AG09309 (cell line): ENCODE measurements at places on chromosomes 13 and 19.

DNA sequence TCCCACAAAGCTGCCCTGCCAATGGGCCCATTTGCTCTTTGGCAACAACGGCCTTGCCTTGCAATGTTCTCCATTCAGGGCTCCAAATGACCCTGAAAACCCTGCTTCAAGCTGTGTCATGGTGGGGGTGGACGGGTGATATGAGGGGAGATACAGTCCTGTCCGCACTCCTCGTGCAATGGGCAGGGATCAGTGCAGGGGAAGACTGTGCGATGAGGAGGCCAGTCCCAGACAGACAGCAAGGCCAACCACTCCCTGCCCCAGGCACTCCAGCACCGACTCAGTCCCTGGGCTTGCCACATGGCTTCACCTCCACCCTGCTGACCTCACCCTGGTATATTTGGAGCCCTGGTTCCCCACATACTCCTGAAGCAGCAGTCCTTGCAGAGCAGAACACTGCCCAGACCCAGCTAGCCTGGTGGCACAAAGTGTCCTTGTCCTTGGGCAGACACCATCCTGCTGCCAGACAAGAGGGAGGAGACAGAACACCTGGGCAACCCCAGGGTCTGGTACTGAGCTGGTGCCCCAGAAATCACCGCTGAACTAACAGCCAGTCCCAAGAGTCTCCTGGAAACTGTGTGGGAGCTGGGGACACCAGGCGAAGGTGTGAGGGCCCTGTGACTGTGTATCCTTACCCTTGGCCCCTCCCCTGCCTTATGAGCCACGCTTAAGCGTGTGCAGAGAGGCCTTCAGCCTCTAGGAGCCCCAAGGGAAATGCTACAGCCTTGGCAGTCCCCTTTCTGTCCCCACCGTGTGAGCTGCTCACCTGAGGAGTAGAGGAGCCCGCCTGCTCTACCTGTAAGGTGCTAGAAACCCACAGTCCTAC lies 9.1 kb upstream of the SLC35E1 start:
- no peak for DNase-seq

GRCh38 chr19:10143681-10144080 lies 24.0 kb upstream of the EIF3G start:
- DNase-seq, result no peak

- DNase-seq, result no peak
These were observed 12.5 kb downstream of the FEM1A start for GRCh38 chr19:4803736-4804695.

- no peak for DNase-seq
These were observed 29.7 kb downstream of the LATS2 start for GRCh38 chr13:21031594-21032275.

DNA sequence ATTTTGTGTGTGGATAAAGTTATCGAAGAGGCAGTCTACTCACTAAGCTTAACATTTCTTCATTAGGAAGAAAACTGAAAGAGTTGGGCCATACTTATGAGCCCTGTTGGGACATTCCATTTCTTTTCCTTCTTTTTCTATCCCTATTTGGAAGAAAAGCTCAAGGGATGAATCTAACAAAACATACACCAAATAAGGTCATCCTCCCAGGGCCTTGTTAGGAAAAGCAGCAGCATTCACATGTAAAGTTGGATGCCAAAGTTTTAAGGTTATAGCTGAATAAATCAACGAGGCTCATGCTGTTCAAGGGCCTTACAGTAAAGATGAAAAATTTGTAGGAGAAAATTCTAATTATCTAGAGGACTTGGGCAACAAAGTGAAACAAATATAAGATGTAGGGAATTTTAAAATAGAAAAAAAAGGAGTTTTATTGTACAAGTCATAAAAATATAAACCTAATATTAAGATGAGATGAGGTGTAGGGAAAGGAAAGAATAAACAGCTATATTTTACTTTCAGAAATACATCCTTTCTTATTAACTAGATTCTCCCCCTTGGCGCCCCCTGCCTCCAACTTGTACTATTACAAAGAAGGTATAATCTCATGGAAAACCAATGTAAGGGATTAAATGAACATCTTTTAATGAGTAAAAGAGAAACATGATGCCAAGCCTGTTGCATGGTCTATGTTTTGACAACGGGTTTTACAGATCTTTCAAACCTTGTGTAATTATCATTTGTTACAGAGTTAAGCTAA lies 160.4 kb downstream of the PCDH20 start:
- no peak for DNase-seq

GRCh38 chr13:39452417-39452816 lies 150.6 kb downstream of the LHFPL6 start:
- no peak for DNase-seq

- DNase-seq, result no peak
These were observed 26.4 kb downstream of the BORA start for GRCh38 chr13:72754111-72754510.

- DNase-seq, result no peak
These were observed 7.3 kb downstream of the KCNC3 start for GRCh38 chr19:50321831-50322230.

GRCh38 chr13:21330126-21330861 lies 128.8 kb downstream of the ZDHHC20 start:
- DNase-seq, result no peak

DNA sequence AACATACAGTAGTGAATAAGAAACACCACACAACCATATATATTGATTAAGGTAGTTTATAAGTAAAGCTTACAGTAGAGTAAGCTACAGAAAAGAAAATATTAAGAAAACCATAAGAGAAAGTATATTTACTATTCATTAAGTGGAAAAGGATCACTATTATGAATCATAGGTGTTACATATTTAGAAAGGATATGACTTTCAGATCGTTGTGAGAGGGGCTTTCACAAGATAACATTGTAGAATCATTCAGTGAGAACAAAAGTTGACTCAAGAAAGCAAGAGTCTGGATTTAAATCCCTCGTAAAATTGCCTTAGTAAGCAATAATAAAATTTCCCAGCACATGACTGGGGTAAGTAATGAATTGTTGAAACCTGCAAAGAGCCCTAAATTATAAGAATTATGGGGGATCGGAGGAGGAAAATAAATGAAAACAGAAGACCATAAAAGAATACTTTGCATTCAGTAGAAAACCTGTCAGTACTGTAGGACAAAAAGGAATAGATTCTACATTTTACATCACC lies 6.0 kb downstream of the UFM1 start:
- DNase-seq, result no peak

- no peak for DNase-seq
These were observed 14.0 kb downstream of the ELF1 start for GRCh38 chr13:41004875-41005693.

DNA sequence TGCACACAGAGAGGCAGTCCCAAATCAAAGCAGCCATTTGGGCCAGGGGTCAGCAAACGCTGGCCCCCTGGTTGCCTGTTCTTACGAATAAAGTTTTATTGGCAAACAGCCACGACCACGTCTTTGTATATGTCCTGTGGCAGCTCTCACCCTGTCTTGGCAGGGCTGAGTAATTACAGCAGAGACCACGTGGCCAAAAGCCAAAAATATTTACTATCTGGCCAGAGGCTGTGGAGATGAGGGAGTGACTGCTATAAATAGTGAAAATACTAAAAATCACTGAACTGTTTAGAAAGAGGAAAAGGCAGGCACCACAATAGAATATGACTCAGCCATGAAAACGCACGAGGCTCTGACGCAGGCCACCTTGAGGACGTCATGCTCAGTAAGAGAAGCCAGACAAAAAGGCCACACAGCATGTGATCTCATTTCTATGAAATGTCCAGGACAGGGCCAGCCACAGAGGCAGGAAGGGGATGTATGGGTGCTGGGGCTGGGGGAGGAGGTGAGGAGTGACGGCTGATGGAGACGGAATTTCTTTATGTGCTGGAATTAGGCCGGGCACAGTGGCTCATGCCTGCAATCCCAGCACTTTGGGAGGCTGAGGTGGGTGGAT lies 29.4 kb downstream of the SMIM24 start:
- peak; percentile 98 for DNase-seq

DNA sequence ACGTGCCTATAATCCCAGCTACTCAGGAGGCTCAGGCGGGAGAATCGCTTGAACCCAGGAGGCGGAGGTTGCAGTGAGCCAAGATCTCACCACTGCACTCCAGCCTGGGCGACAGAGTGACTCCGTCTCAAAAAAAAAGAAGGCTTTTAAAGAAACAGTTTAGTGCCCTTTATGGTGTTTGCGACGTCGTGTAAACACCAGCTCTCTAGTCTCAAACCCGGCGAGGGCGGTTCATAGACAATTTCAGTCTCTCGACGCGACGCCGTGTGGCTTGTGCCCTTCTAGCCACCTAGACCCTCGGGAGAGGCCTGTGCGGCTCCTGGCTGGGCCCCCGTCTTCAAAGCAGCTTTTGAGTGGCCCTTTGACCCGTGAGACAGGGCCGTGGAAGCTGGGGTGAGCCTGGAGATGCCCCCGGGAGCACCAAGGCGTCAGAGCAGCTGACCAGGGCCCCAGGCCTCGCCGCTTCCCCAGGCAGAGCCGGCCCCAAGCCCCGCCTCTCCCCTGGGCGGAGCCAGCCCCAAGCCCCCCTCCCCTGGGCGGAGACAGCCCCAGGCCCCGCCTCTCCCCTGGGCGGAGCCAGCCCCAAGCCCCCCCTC lies 5.0 kb upstream of the MADCAM1 start:
- no peak for DNase-seq

GRCh38 chr19:55650126-55650557 lies 2.1 kb downstream of the CCDC106 start:
- DNase-seq, result no peak

DNA sequence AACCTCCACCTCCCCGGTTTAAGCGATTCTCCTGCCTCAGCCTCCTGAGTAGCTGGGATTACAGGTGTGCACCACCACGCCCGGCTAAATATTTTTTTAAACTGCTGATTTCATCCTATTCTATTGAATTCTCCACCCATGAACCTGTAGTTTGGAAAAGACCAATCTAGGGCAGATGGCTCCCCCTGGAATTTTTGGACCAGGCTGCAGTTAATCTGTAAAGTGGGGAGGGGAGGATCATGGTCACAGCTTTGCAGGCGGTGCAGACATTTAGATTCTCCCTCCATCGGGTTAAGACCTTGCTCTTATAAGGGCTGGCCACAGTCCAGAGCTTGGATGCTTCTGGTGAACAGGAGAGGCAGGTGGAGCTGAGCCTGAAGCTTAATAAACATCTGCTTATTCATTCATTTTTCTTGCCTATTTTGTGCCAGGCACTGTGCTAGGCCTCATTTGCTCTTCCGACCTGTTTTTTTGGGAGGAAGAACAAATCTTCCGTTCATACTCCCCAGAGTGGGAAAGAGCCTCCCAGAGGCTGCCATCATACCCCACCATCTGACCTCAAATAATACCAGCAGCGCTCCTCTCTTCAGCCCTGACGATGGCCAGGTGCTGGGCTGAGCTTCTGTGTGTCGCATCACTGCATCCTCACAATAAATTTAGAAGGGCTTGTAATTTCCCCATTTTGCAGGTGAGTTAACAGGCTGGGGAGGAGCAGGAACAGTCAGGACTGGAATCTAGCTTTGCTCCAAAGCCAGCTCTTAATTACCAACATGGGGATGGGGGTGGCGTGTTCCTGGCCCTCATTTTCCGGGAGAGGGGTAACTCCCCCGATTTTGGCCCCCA lies 902 bp upstream of the CCDC106 start:
- no peak for DNase-seq

DNA sequence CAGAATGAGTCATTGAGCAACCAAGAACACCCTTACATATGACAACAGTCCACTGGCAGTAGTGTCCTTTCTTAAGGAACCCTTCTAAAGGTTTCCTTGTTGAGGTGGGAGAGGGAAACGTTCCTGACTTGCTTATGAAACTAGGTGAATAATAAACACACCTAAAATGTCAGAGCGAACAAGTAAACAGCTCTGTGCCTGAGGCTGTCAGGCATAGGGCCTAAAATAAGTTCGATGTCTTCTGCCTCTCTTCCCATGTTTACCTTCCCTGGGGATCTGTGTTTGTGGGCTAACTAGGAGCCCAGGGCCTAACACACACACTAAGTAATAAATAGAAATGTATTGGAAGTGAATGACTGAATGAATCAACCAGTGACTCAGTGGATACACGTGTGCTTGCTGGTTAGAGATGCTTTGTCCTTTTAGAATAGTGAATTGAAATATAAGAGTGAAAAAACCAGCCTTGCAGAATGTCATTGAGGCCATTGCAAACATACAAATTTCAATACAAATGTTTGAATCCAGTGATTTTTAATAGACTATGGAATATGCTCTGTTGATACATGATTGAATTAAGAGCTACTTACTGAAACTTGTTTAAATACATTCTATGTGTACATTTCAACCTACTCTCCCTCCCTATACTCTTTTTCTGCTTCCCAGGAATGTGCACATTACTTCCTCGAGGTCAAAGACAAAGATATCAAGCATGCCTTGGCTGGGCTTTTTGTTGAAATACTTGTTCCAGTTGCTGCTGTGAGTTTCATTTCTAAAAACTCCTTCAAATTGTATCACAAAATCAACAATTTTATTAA lies 102.9 kb downstream of the FRY start:
- DNase-seq, result no peak

GRCh38 chr19:31141301-31141700 lies 207.9 kb downstream of the TSHZ3 start:
- DNase-seq, result no peak

GRCh38 chr13:106517109-106517847 lies 18.2 kb downstream of the EFNB2 start:
- no peak for DNase-seq

- no peak for DNase-seq
These were observed 104.9 kb downstream of the MZT1 start for GRCh38 chr13:72622546-72622945.

GRCh38 chr19:49850221-49850486 lies 805 bp upstream of the PTOV1 start:
- DNase-seq, result no peak

- no peak for DNase-seq
These were observed 14.2 kb upstream of the ZNF599 start for GRCh38 chr19:34787059-34787824.

DNA sequence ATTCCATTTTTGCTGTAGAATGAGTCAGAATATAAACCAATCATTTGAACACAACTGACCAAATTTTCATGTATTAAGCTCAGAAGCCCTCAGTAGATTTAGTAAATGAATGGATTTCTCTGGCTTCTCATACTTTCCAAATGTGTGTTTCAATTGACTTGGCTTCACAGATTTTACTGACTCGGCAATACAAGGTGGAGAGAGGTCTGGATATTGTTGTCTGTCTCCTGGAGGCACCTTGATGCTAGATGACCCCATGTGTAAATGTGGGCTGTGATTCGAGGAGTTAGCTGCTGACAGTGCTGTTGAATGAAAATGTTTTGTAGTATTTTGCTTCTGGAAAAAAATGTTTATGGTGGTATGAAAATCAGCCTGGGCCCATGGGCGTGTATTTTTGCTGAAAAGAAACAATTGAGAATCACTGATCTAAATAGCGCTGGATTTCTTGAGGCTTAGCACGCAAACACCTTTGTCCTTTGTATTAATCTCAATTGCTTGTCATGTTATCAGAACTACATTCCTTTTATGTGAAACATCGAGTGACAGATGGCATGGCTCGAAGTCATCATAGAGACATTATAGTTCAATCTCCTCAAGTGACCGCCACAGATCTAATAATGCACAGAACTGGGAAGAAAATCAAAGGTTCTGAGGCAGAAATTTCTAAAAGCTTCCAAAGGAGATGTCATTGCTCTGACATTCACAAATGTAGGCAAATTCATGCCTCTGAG lies 41.2 kb upstream of the UBAC2 start:
- no peak for DNase-seq

GRCh38 chr13:43267916-43268315 lies 244.5 kb downstream of the DNAJC15 start:
- DNase-seq, result no peak
